ENCODE measurements at places on chromosomes 2 and 18.

GRCh38 chr2:42881732-42882131 lies 89.3 kb upstream of the HAAO start:
- no peak for DNase-seq

DNA sequence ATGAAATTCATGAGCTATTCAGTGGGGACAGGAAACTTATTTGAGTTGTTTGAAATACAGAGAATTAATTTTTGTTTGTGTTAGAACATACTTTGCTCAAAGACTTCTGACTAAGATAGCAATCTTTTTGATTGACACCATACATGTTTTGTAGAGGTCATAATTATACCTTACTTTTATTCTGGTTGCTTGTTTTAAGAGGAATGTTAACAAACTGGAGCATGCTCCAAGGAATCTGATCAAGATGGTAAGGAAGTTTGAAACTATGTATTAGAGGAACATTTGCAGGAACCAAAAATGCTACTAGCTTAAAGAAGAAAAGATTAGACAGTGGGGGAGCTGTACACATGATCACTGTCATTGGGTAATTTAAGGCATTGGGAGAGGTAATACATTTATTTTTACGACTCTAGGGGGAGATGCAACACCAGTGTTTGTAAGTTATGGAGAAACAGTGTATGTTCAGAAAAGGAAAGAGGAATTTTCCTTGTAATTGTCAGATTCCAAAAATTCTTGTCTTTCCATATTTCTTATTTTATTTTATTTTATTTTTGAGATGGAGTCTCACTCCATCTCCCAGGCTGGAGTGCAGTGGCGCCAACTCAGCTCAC lies 8.0 kb downstream of the AGFG1 start:
- peak; percentile 28 for DNase-seq

DNA sequence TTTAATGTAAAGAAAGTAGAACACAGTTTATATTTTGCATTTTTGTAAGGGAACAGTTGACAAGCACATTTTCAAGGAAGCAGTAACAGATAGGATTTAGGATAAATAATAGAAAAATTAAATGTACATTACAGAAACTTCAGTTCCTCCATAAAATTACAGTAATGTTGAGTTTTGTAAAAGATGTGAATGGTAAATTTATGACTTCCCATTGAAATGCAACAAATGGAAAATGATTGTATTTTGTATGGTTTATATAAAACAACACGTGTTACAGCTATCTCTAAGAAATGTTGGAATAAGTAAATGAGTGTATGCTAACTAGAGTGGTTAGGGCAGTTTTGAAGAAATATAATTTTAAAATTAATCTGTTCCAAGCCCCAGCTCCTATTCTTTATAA lies 227.3 kb downstream of the PARD3B start:
- no peak for DNase-seq

GRCh38 chr2:119149611-119150010 lies 8.9 kb downstream of the C1QL2 start:
- DNase-seq = no peak

GRCh38 chr2:48144777-48145176 lies 238.5 kb upstream of the FBXO11 start:
- DNase-seq = no peak

DNA sequence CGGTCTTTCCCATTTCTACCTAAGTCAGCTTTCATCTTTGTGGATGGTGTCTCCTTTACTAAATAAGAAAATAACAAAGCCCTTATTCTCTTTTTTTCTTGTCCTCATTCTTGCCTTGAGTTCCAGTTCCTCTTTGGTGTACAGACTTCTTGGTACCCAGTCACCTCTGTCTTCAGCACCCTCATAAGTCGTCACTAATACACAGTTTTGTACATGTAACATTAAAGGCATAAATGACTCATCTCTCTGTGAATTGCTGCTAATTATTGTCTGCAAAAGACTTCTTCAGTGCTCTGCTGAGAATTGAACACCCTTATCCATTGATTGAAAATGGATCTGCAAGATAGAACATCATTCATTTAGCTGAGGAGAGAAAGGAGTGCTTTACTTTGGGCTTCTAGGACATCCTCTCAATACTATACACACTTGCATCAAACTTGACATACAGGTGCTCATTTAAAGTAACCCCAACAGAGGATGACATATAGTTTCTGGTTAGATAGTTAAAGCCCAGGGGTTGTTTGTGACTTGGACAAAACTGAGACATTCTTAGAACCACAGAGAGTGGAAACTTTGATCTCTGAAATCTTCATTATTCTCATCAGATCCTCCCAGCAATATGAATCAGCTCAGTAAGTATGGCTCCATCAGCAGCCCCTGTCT lies 97.0 kb downstream of the XRCC5 start:
- DNase-seq = no peak

GRCh38 chr2:43443282-43443681 lies 152.6 kb downstream of the THADA start:
- DNase-seq = no peak

- no peak for DNase-seq
These were observed 171.0 kb downstream of the GRB14 start for GRCh38 chr2:164450278-164450677.

- peak; percentile 17 for DNase-seq
These were observed 47.0 kb upstream of the AP1S3 start for GRCh38 chr2:223884399-223884798.

DNA sequence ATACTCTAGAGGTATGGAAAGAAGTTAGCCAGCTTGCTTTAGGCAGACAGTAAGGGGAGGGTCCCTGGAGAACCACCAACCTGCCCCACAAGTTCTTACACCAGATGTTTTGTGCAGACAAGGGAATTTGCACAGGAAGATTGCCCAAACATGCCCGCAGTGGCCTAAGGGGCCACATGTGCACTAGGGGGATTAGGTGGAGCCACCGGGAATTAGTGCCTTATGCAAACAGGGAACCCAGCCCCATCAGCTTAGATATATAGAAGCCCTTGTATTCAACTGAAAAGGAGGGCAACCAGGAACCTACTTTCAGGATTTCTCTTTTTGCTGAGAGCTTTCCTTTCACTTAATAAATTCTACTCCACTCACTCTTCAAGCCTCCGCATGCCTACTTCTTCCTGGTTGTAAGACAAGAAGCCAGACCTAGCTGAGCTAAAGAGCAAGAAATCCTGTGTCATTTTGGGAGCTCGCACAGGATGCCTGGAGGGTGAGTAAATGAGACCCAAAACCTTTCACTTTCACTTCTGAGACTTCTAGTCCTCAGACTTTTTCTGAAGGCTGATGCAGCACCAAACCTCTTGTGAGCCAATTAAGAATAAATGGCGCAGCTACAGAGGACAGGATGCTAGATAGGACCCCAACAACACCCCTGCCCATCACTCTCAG lies 146.3 kb downstream of the GCA start:
- no peak for DNase-seq

- DNase-seq = peak; percentile 16
These were observed 61.2 kb upstream of the CUL3 start for GRCh38 chr2:224646242-224646846.

- DNase-seq = peak; percentile 64
These were observed 1.0 kb upstream of the NFATC1 start for GRCh38 chr18:79394534-79395307.

DNA sequence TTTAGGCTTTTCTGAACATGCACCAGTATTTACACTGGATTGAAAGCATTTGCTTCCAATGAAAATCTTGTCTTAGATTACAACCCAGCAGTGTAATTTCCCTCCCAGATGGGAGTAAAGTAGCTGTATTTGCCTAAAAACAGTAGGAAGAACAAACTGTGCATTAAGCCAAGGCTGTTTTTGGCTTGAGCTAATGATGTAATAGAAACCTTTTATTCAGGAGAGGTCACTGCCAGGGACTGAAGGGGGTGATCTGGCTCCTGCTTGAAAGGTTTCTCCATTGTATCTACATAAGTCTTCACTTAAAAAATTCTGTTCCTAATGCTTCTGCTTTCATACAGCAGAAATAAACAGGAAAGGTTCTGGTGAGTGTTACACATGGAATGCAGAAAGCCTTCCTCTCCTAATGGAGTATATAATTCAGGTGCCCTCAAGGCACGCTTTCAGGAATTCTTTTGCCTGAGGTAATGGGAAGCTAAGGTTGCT lies 74.4 kb downstream of the MEIS1 start:
- DNase-seq = no peak

GRCh38 chr2:144595279-144595678 lies 75.4 kb upstream of the ZEB2 start:
- no peak for DNase-seq

DNA sequence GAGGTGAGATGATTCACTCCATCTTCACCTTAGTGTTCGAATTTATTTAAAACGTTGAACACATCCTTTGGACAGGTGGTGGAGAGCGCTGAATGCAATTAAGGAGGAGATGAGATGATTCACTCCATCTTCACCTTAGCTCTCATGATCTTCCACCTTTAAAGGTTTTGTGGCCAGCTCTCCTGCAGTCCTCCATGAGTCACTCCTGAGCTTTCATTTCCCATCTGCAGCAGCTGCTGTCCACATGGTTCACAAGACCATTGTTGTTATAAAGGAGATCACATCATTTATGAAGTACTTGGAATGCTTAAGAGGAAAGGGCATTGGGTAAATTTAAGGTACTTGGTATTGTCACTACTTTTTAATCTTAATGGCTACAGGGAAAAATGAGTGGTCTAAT lies 298.5 kb downstream of the PAX3 start:
- peak; percentile 20 for DNase-seq

GRCh38 chr2:199282309-199282708 lies 175.4 kb downstream of the SATB2 start:
- no peak for DNase-seq

- no peak for DNase-seq
These were observed 617.5 kb upstream of the CHAC2 start for GRCh38 chr2:53150146-53150545.

DNA sequence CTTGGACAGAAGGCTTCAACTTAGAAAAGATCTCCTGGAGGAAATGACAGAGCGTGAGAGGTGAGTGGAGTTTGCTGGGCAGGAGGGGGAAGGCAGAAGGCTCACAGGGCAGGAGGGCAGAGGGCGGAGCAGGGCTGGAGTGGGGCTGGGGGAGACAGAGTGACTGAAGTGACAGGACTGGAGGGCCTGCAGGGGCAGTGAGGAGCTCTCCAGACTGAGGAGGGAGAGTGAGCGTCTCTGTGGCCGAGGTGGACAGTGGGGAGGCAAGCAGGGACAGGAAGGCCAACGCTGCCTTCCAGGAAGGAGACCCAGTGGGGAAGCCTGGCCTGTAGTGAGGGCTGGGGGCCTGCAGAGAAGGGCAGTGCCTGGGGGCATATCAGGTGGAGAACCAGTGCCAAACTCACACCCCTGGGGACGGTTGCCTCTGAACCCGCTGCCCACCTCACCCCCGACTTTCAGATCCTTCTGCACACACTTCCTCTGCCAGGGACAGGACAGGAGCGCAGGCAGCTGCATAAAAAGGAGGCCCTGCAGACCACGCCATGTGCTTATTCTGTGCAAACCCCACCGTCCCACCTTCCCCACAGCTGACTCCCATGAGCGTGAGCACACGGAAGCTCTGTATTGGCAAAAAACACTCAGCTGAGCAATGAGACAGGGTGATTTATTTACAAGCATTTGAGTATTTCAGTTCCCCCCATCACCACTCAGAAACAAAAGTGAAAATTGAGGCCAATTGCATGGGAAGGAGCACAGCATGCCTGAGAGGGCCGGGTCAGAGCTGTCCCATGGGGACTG lies 244.3 kb downstream of the FAM210A start:
- no peak for DNase-seq

GRCh38 chr2:164887434-164888144 lies 46.0 kb upstream of the COBLL1 start:
- DNase-seq = no peak

GRCh38 chr2:28048341-28048740 lies 157.8 kb downstream of the BABAM2 start:
- no peak for DNase-seq

- DNase-seq = no peak
These were observed 26.6 kb upstream of the TEX44 start for GRCh38 chr2:231565887-231566594.

DNA sequence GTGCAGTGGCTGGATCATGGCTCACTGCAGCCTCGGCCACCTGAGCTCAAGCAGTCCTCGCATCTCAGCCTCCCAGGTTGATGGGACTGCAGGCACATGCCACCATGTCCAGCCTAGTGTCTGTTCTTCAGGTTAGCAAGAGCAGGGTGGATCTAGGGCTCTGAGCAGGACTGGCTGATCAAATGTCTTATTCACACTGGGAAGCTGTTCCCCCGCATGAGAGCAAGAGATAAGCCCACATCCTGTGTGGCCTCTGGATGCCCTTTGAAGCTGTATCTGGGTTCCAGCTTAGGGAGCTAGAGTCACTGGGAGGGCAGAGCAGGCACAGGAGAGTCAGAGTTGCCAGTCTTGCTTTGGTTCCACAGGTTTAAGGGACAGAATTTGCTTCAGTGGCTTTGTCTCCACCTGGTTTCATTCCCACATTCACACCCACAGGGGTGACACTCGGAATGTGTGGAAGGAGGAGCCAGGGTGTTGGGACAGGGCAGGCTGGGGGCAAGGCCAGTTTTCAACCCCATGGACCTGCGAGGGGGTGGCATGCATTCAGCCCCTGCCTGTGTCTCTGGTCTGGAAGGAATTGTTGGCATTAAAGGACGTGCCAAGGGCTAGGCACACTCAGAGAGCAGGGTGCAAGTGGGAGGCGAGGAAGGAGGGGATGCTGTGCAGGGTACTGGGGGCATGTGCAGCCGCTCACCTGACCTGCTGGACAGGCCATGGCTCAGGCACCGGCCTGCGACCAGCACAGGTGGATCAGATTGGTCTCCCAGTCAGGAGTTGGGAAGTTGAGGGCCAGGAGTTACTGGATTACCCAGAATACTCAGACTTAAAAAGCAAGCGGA lies 24.5 kb downstream of the PTPN18 start:
- DNase-seq = no peak

GRCh38 chr2:226995625-226996041 lies 159.8 kb downstream of the RHBDD1 start:
- DNase-seq = peak; percentile 16

DNA sequence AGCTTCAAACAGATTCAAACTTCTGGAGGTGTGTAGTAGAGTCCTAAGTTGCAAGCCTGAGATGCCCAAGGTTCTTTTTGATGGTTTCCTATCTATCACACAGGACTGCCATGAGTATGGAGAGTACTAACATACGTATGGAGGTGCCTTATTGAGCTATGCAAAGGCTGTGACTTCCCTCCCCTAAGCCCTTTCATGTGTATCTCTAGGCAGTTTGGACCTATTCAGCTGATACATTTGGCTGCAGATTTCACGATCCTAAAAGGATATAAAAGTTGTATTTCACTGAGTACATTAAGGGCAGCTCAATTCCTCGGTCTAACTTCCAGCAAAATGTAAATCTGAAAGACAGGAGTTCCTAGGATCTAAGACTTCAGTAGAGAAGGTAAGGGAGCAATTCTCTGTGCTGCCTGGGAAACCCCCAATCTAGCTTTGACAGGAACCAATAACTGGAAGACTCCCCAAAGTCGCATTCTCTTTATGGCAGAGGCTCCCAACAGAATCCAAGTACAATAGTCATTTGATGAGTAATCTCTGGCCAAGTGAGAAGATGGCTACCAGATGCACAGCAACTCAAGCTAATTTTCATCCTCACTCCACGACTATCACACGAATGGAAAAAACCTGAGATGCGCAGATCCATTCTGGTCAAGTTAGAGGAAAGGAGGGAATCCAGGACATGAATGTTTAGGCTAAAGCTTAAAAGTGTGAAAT lies 83.8 kb downstream of the ATL2 start:
- DNase-seq = no peak

- DNase-seq = no peak
These were observed 1357.8 kb upstream of the CRIM1 start for GRCh38 chr2:34997779-34998178.

Measured in AG08396 (cell line).